Caki2 (cell line): ENCODE measurements at places on chromosomes 7 and 10.

DNA sequence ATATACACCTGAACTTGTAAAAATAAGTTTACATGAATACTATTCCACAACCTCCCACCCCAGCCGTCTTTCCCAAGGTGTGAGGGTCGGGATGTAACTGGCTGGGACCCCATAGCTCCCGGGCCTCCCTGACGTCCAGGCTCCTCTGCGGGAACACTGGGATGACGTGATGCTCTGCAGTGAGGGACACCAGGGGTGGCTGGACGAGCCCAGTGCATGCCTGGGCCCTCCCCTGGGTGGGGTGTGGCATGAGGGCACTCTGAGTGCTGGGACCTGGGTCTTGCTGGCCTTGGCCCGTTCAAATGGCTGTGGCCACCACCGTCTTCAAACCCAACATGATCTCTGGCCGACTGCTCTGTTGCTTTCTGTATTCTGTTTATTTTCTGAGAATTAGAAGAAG, 182.4 kb downstream of the DNAJB6 start:
- no peak for DNase-seq

- no peak for DNase-seq
Measured at GRCh38 chr10:75845176-75845947, 413.9 kb downstream of the LRMDA start.

DNA sequence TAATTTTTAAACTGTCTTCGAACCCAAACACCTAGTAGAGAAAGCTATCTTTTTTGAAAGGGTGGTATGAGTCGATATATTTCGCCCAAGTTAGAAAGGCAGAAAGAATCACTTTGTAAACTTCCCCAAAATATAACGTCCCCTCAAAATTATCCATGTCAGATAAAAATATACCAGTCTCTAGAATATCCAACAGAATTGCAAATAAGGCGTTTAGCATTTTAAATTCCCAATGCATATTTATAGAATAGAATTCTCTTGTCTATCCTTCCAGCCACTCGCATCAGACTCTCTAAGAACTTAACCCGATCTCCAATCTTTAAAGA, 2.1 kb downstream of the CTBP2 start:
- DNase-seq = no peak

- no peak for DNase-seq
Measured at GRCh38 chr7:150945171-150945852, 32.8 kb downstream of the KCNH2 start.

DNA sequence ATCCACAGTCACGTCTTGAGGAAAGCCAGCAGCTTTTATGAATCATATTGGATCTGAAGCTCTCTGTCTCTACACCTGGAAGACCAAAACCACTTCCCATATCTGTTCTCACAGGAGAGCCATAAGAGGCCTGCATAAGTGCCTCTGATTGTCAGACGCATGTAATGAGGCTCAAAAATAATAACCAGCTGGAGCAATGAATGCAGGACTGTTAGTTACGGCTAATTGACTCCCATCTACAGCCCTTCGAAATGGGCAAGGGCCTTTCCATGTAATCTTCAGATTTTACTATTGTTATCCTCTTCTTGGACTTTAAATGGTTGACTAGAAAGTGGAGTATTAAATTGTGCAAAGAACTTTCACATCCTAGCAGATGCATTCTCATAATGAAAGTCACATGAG, 4.4 kb upstream of the SEMA3C start:
- DNase-seq = no peak

DNA sequence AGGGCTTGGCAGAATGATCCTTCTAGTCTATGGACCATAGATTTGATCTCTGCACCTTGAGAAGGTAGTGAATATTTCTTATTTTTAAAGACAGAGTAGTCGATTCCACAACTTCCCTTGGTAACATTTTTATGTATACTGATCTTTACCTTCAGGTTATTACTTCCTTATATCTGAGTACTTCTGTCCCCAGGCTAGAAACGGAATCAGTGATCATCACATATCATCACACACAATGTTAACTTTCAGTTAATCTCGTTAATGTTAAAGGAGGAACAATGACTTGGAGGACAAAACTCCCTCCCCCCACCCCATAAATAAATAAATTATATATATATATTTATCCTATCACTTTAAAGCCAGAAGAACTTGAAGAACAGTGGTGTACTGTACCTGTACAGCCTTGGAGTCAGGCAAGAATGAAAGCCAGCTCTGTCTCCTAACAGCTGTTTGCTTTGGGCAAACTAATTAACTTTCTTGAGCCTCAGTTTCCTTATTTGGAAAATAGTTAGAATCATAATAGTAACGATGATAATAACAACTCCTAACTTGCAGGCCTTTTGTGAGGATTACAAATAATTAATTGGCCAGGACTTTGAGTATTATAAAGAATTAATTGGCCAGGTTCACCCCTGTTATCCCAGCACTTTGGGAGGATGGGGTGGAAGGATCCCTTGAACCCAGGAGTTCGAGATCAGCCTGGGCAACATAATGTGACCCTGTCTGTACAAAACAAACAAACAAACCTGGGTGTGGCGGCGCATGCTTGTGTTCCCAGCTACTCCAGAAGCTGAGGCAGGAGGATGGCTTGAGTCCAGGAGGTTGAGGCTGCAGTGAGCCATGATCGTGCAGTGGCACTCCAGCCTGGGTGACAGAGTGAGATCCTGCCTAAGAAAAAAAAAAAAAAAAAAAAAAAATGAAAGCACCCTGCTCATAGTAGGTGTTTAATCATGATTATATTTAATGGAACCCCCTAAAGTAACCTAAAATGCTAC, 63.5 kb downstream of the SAMD9 start:
- no peak for DNase-seq

DNA sequence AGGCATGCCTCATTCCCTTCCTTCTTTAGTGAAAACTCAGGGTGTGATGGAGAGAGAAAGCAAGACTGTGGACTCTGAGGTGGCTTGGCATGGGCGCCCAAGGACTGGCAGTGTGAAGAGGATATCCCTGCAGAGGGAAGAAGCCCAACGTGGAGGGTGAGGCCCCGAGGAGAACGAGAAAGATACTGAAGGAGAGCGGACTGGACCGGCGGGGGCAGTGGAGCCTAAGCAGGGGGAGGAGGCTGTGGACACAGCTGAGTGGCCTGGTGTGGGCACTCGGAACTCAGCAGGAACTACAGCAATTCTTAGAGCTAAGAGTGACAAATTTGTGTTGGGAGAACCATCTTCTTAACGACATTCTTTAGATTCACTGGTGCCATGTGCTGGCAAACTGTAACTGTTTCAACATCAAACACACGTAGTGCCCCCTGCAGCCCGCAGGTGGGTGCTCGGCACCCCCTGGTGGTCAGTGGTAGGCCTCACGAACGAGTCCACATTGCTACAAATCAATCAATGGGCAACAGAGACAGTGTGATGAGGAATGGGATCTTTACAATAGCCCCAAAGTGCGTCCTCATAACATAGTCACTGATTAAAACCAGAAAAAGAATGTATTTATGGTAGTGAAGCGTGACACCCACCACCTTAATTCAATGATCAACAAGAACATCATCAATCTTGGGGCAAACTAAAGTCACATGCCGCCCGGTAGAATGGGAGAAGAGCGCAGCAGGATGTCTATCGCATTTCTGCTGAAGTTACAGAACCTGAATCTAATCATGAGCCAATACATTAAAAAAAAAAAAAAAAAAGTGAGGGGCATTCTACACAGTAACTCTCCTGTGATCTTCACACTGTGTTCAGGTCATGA, 2.0 kb upstream of the SFTPA1 start:
- DNase-seq = no peak

DNA sequence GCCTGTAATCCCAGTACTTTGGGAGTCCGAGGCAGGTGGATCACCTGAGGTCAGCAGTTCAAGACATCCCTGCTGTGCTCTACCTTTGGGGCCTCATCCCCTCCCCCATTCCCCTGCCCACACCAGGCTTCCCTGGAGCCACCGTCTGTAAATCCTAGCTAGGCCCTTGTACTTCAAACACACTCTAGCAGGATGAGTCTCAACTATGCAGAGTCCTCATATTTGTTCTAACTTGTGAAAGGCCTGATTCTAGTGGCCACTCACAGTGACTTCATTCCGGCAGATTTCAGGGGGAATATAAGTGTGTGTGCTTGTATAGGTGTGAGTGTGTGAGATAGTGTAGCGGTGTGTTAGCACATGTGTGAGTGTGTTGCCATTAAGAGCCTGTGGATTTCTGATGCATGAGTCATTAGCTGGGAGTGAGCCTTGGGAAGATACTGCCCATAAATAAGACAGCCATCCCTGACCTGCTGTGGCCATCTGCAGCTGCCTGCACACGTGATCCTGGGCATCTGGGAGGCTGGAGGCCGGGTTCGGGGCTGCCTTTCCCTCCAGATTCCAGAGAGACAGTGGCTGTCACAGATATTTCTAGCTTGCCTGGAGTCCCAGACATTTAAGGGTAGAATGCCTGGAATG, 1.7 kb upstream of the NEURL1 start:
- peak; percentile 79 for DNase-seq

- no peak for DNase-seq
Measured at GRCh38 chr10:132229096-132229495, 42.3 kb downstream of the DPYSL4 start.

DNA sequence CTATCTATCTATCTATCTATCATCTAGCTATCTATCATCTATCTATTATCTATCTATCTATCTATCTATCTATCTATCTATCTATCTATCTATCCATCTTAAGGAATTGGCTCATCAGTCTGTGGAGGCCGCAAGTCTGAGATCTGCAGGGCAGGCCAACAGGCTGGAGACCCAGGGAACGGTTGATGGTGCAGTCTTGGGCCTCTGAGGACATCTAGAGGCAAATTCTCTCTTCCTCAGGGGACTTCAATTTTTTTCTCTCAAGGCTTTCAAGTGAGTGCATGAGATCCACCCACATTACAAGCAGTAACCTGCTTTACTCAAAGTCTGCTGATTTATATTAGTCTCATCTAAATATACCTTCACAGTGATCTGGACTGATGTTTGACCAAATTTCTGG, 197.0 kb downstream of the GLRX3 start:
- DNase-seq = no peak

DNA sequence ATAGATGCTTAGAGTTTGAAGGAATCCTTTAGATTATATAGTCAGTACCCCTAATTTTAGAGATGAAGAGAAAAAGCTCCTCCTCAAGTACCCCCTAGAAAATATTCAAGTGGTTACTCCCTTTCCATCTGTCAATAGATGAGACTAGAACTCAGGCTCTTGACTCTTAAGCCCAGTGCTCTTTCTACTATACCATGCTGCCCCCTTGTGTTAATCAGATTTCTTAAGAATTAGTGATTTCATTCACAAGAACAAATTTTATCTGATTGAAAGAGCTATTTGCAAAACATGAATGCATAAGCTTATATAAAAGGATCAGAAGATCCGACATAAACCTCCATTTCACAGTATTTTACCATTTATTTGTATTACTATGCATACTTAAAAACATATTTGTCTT, 179.3 kb downstream of the TFEC start:
- peak; percentile 19 for DNase-seq

- no peak for DNase-seq
Measured at GRCh38 chr7:103990991-103991390, 1.5 kb upstream of the RELN start.

- DNase-seq = no peak
Measured at GRCh38 chr10:121627876-121628581, 29.8 kb upstream of the FGFR2 start.

- DNase-seq = no peak
Measured at GRCh38 chr7:88141479-88141878, 78.4 kb downstream of the SRI start.

GRCh38 chr10:132305654-132306342, 2.0 kb downstream of the STK32C start:
- no peak for DNase-seq

- no peak for DNase-seq
Measured at GRCh38 chr10:79203014-79203644, 134.4 kb downstream of the ZMIZ1 start.

DNA sequence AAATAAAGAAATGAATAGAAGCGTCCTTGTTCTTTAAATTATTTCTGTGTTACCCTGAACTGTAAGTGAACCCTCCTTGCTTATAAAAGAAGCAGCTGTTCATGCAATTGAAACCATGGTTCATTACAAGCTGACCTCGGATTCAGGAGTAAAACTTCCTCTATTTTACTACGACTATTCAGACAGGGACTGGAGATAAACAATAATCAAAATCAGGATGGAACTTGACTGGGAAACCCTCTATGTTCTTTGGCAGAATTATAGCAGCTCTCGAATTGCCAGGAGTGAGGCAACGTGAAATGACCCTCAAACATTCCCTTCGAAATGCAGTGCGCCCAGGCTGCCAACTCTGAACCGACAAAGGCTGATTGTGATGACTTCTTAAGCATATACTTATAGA, 172.1 kb downstream of the CYP26A1 start:
- DNase-seq = no peak

GRCh38 chr10:122252805-122253204, 18.3 kb upstream of the BTBD16 start:
- no peak for DNase-seq

DNA sequence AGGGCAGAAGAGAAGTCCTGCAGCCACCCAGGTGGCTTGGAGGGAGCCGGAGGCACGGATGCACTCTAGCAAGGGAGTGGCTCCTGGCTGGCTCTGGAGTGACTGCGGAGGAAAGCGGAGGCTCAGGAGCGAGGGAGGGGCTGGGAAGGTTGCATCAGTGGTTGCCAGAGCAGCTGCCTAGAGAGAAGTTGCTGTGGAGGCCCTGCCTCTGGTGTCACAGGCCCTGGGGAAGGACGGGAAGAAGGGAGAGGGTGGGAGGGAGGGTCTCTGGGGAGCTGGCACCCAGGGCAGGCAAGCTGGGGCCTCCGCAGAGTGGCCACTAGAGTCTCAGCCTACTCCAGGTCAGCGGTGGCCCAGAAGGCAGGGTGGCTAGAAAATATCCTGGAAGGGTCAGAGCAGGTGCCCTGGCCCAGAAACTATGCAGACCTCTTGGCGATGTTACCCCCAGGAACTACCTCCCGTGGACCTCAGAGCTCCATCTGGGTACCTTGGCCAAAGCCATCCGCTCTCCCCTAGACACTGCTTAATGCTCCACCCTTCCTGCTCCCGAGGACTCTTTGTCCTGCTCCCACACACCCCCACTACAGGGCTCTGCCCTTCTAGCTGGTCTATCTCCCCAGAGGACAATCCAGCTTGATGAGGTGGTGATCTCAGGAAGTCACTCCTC, 164.3 kb downstream of the NRF1 start:
- DNase-seq = no peak

DNA sequence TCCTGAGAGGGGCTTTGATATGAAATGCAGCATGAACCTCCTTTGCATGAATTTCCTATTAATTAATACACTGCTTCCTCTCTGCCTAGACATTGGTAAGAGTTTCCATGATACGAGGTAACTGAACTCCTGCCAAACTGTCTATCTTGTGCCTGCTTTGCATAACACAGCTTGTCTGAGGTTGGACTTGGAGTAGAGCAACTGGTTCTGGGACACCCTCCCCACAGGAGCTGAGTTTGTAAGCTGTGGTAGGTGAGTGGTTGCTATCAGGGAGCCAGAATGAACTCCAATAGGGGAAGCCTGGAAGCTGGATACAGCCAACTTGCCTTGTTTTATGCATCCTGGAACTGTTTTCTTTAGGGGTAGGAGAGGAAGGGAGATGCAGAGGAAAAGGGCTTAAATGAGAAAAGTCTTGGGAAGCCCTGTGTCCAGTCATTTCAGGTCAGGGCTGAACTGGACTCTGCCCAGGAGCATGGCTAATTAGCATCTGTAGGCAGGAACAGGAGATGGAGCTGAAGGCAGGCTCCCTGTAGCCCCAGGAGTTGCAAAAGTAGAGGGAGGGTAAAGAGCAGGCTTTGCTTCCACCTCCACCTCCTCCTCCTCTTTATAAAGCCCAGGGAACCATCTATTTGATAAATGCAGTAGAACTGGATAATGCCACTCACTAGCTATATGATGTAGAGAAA, 73.2 kb upstream of the GPR158 start:
- DNase-seq = no peak
